ENCODE measurements at places on chromosomes 11 and 22. TPM values are rescaled to one million over a fixed set of nuclear protein-coding genes. Genes with fewer than 3 reads are reported as not detected.
A peak's percentile ranks its signal among the peaks of the same experiment; 100 is the strongest.

- DNase-seq = peak; percentile 82
Observed at GRCh38 chr11:44893846-44894617, 56.7 kb downstream of the TP53I11 start.

GRCh38 chr11:118057251-118058145 lies 19.4 kb upstream of the TMPRSS4 start:
- no peak for DNase-seq

GRCh38 chr11:35927104-35927503 lies 16.8 kb upstream of the LDLRAD3 start:
- no peak for DNase-seq

DNA sequence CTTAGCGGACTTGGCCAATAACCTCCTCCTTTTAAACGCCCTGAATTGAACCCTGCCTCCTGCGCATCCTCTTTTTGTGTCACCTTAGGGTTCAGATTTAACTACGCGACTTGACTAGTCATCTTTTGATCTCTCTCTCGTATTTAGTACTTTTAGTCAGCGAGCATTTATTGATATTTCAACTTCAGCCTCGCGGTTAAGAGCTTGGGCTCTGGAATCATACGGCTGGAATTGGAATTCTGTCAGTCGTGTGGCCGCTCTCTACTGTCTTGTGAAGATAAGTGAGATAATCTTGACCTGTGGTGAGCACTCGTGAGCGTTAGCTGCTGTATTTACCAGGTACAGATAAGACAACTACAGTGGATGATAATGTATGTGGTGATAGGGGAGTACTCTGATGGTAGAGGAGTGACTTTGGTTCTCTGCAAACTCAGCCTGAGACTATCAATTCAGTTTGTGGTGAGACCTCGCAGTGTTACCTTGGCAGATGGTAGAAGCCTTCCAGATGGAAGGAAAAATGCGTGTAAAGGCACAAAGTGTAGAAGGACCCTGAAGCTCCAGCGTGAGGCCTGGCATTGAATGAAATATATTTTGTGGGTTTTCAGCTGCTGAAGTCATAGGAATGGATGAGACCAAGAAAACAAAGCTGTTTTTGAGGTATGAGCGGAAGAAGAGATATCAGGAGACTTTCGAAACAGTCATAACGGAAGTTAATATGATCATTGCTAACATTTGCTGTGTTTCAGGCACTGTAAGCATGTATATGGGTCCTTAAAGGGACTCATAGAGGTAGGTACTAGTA lies 682 bp downstream of the ATM start:
- no peak for DNase-seq

DNA sequence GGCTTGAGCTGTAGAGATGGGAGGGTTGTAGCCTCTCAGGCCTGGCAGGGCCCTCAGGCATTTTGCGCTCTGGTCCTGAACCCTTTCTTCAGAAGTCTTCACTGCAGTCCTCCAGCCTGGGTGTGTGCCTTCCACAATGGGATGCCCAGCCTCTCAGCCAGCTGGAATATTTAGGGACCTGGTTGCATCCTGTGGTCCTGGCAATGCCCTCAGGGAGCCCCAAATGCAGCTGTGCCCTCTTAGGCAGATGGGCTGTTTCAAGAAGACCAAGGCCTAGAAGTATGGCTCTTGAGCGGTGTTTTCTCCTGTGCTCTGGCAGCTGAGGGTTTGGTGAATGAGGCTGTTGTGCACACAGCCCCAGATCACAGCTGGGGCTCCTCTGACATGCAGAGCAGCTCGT lies 6.7 kb downstream of the TUB start:
- DNase-seq = no peak

DNA sequence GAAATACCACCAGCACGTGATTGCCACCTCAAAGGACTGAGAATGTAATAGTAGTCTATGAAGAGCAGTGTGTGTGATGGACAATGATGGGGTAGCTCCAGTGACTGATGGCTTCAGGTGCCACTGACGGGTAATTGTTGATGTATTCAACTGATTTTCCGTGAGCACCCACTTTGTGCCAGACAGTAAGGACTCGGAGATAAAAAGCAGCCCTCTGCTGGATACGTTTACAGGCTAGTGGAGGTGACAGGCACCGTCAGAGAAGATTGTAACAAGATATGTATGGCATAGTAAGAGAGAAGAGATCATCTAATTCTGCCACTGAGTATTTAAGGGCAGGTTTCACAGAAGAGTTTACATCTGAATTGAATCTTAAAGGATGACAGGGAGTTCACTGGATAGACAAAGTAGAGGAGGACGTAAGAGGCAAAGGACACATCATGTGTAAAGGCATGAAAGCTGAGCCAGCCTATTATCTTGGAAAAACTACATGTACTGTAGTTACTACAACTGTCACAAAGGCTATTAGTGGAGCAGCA lies 1.1 kb upstream of the ENTHD1 start:
- DNase-seq = no peak

GRCh38 chr22:46131151-46131587 lies 19.2 kb upstream of the PPARA start:
- DNase-seq = peak; percentile 12

DNA sequence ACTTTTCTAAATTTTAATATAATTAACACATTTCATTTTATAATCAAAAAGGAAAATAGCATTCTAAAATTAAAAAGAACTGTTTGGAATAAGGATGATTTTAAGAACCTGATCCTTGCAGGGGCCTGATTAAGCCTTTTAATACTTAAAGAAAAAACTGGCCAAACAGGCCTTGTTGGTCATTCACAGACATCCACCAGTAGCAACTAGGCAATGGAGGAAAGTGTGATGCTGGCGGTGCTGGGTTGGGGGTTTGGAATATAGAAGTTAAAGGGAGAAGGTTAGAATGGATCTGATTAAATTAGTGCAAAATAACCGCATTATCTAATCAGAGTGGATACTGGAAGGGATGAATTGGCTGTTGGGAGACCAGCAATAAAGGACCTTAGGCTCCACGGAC lies 16.9 kb upstream of the TEAD1 start:
- no peak for DNase-seq

DNA sequence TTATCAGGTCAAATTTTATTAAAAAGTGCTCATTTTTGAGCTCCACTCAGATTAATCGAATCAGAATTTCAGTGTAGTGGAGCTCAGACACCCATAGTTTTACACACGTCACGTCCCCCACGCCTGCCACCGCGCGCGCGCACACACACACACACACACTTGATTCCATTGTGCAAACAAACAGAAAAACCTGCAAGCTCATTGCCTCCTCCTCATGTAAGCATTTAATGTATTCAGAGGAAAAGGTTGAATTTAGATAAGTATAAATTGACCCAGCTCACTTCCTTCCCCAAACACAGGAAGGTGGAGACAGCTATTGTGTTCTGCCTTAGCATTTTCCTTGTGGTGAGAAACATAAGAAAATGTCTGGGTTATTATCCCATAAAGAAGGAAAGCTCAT lies 336.7 kb downstream of the LUZP2 start:
- no peak for DNase-seq

- DNase-seq = no peak
Observed at GRCh38 chr11:122893131-122893530, 10.6 kb downstream of the JHY start.

- peak; percentile 43 for DNase-seq
Observed at GRCh38 chr11:10387206-10388083, 67.6 kb upstream of the AMPD3 start.

DNA sequence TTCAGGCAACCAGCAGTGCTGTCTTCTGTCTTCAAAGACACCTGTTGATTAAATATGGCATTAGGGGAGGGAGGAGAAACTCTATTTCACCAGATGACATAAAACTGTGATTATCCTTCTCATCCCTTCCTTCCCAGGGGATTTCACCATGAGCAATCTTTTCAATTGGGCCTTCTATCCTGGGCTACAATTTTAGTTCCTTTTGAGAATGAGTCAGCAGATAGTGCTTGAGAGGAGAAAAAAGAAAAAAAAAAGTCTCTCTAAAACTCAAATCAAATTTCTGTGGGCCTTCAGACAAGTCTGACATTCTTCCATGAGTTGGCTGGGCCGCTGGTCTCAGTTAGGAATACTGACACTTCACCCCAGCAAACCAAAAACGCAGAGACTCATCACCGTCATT lies 7.2 kb downstream of the FLI1 start:
- no peak for DNase-seq

DNA sequence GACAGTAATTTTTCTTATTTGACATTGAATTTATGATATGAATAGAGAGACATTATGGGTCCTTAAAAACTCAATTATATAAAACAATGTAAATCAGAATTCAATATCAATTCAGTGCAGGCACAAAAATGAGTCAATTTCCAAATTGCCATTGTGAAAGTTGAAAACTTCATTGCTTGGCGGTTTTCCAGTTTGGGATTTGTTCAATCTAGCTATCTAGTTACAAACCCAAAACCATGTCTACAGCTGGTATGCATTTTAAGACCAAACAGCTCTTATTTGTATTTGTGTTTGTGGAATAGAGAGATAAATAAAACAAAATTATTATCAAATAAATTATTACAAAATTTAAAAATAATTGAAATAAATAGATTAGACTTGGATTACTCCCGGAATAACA lies 1206.6 kb upstream of the RAG2 start:
- no peak for DNase-seq

GRCh38 chr22:48885271-48885918 lies 942.3 kb downstream of the BRD1 start:
- no peak for DNase-seq

GRCh38 chr22:36449596-36450175 lies 31.8 kb downstream of the TXN2 start:
- no peak for DNase-seq

GRCh38 chr11:73350908-73351636 lies 25.1 kb upstream of the RELT start:
- no peak for DNase-seq

DNA sequence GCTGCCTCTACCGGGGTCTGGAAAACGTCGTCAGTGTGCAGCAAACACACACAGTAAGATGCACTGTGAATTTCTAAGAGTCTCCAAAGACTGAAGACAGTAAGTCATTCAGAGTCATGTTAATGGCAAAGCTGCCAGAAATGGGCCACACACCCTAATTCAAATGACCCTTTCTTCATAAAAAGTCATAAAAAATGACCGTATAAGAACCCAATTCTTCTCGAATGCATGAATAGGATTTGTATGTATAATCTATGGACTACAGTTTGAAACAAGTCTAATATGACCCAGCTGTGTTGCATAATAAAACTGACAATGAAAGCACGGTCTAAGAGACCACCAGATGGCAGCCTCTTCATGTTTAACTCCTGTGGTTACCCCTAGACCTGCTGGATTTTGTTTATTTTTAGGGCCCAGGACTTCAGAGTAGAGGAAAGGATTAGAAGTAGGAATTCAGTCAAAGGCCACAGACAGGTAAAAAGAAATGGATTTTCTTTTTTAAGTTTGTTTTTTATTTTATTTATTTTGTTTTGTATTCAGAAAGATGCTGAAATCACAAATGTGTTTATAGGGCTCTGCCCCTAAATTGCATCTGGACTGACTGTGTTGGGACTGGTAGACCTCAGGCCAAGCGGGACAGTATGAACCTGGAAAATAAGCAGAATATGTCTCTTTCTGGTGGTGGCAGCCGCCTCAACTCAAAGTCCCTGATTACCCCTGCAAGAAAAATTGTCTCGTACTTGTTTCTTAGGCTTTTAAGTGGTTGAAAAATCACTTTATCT lies 32.1 kb upstream of the SLC5A12 start:
- DNase-seq = no peak

- no peak for DNase-seq
Observed at GRCh38 chr11:120712881-120713280, 201.3 kb downstream of the GRIK4 start.

ANKK1 gene
- total RNA-seq = not detected

PTPN5 gene
- total RNA-seq = 3.6 TPM
